Stimulated activated CD4-positive, alpha-beta T cell treated with anti-CD3 and anti-CD28 coated beads, Interleukin-15, amount 100 ng/mL, for 1 hour (primary cell): ENCODE measurements at places on chromosomes 6 and 20.

DNA sequence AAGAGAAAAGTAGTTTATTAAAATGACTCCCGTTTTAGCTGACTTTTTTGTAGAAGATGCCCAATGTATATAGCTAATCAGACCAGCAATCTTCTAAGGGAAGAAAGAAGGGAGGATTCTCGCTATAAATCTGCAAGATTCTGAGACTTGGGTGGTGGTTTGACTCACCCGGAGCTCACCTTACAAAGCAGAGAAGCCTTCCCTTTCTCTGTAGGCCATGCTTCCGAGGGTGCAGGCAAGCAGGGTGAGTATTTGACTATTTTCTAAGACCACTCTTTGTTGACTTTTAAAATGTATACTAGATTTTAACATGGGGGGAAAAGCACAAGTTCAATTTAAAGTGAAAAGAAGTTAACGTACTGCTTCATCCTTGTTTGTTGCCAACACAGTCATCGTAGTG is 2.7 kb downstream of the OLIG3 start:
- no peak for DNase-seq

DNA sequence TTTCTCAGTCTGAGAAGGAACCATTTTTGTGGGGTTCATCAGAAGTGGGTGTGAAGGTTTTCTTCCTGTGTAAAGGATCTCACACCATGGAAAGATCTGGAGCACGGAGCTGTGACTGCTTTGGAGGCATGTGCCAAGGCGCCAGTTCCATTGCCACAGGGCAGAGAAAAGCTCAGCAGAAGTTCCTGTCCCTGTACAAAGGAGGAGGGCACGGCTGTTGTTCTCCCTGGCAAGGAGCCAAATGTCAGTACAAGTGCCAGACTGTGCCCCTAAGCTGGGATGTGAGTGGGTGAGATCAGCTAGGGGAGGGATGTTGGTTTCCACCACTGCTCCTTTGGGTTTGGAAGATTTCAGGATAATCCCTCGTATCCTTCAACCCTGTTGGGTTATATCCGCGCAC is 117.3 kb downstream of the CRYBG1 start:
- DNase-seq, result no peak

- no peak for DNase-seq
These were observed 131.8 kb upstream of the MLN start for GRCh38 chr6:33935439-33936080.

- no peak for DNase-seq
These were observed 153.3 kb downstream of the PKHD1 start for GRCh38 chr6:51934098-51934497.

- DNase-seq, result no peak
These were observed 341.6 kb downstream of the NRN1 start for GRCh38 chr6:5665173-5665572.
